Stimulated activated CD4-positive, alpha-beta T cell treated with anti-CD3 and anti-CD28 coated beads, Interleukin-4, amount 100 ng/mL, for 48 hours (primary cell): ENCODE measurements at places on chromosomes 3 and 15.
A peak's percentile ranks its signal among the peaks of the same experiment; 100 is the strongest.

DNA sequence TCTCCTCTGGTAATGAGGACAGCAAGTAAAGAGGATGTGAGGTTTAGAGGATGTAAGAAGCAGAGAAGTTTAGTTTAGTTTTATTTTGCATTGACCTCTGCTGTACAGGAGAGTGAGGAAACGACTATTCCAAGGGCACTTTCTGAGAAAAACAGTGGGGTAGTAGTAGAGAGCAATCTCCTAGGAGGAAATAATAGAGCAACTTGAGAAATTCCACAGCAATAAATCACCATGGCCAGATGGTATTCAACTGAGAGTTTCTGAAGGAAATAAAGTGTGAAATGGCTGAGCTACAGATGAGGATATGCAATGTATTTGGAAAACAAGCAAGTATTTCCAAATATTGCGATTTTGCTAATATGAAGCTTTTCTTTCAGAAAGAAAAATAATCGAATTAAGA lies 118.9 kb downstream of the DPH6 start:
- DNase-seq, result no peak

- no peak for DNase-seq
Observed at GRCh38 chr15:68411343-68411675, 20.7 kb downstream of the ITGA11 start.

GRCh38 chr15:101133751-101134261 lies 118.0 kb downstream of the CHSY1 start:
- DNase-seq, result no peak

DNA sequence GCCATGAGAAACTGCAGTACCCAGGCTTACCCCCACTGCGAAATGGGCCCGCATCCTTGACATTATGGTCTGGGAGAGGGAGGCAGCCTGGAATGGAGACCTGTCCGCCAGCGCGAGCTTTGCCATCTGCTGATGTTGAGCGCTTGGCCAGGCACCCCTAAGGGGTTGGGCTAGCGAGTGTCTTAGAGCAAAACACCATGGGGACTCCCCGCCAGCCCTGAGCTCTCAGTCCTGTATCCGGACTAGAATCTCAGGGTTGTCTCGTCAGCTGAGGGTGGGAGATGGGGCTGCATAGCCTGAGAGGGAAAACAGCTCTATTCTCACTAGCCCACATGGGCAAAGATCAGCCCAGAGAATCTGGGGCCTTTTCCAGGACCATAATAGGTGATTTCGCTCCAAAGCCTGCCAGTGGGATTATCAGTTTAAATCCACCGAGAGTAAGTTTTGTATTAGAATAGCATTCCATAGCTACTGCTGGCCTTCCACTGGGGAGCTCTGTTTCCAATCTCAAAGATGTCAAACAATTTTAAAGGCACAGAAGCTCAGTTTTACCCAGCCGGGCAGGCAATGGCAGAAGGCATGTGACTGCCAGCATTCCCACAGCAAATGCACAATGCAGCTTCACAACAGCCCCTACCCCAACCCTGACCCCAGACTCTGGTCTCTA lies 167.5 kb upstream of the TPM1 start:
- DNase-seq, result no peak

DNA sequence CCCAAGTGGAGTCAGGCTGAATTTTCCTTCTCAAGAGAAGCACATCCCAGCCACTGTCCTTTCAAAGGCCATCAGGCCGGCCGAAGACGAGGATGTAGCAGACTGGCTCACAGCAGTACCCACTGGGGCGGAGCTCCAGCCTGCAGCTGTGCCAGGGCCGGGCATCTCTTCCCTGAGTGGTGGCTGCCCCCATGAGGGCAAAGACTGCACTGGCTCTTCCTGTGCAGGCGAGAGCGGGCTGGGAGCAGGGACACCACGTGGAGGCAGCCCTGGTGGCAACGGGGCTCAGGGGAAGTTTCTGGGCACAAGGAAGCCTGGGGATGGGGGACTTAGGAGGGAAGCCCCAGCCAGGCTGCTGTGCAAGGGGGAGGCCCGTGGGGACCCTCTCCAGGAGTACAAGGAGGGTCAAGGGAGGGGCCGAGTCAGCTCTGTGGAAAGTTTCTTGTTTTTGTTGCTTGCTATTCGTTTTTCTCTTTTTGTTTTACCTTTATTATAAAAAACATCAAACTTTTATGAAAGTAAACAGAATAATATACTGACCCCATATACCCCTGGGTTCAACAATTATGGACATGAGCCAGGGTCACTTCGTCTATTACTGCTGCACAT lies 66.1 kb downstream of the RPN1 start:
- DNase-seq, result peak; percentile 52

DNA sequence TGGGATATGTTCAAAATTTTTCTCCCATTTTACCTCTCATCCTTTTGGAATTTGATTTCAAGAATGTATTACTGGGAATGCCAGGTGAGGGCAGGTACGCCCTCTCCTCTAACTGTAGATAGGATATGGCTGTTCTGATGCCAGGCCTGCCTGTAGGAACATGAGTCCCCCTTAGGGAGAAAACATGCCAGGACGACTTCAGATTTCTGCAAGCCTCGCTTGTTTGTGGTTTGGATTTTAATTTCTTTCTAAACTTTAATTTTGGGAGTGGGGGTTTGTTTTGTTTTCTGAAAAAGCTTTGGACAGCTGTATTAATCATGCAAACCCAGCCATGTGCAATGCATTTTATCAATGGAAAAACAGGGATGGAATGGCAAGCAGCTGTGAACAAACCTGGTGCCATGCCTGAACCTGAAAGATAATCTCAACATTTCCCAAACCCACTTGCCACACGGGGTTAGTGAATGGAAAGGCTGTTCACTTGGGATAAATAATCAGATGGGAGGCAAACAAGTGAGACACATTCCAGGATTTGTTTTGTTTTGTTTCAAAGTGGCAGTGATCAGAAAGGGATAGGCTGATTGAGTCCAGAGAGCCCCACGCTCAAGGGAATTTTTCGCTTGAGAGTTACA lies 207.6 kb downstream of the GAP43 start:
- DNase-seq, result no peak
